ENCODE measurements at places on chromosomes 13 and 19.

DNA sequence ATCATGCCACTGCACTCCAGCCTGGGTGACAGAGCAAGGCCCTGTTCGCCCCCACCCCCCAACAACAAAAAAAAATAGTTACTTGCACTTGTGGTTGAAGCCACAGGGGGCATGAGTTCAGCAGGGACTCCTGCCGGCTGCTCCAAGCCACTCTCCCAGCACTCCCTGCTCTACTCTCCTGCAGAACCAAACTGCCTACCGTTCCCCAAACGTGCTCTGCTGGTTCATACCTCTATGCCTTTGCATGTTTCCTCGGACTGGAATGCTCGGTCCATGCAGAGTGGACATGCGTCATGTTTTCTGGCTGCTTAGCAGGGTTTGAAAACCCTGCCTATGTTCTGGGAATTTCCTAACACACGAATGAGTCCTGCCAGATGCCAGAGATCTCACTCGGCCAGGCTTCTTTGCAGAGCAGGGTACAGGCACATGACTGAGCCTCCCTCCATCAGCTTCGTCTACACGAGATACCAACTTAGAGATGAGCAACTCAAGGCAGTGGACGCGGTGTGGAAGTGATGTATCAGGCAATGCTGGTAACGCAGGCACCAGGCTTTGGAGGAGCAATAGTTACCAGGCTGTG, 8.5 kb upstream of the SLC25A15 start:
- DNase-seq, result no peak

DNA sequence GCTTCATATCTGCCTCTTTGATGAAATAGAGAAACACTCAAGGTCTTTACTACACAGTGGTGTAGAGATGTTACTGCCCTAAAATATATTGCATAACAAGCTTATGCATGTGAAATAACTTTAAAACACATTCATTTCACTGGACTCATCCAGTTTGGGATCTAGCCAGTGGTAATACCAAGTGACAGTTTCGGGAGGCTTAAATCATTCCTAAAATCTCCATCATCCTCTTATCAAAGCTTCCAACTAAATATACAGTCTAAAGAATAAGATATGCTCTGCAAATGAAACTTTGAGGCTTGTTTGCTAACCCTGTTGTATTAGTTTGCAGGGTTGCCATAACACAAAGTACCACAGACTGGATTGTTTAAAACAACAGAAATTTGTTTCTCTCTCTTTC, 52.8 kb downstream of the THSD1 start:
- DNase-seq, result no peak

- no peak for DNase-seq
These were observed 63.3 kb downstream of the MBNL2 start for GRCh38 chr13:97285221-97285955.

- no peak for DNase-seq
These were observed 77.5 kb upstream of the POMP start for GRCh38 chr13:28581451-28581850.

DNA sequence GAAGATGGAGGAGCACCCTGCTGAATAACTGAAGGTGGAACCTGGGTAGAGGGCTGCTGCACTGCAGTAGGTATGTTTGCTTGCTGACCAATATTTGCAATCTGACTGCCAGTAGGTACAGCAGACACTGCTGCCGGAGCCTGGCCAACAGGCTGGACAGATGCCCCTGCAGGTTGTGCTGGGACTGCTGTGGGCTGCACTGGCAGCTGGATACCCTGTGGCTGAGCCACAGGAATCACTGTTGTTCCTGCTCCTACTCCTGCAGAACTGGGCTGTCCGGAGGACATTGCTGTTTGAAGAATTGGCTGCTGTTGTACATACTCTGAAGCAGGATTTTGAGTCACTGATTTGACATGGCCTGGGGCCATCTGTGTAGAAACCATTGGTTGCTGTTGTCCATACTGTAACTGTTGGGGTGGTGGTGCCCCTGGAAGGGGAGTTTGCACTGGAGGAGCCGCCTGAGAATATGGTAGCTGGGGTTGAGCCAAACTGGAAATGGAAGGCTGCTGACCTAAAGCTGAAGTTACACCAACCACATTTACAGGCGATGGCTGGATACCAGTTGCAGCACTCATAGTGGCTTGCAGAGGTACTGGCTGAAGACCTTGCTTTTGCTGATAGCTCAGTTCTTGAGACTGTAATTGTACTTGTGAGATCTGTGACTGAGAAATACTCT, 2.2 kb downstream of the TSC22D1 start:
- DNase-seq, result peak; percentile 38

GRCh38 chr13:106565127-106565775, 2.7 kb downstream of the ARGLU1 start:
- no peak for DNase-seq

GRCh38 chr19:31350693-31351055, 1.4 kb upstream of the TSHZ3 start:
- DNase-seq, result no peak

DNA sequence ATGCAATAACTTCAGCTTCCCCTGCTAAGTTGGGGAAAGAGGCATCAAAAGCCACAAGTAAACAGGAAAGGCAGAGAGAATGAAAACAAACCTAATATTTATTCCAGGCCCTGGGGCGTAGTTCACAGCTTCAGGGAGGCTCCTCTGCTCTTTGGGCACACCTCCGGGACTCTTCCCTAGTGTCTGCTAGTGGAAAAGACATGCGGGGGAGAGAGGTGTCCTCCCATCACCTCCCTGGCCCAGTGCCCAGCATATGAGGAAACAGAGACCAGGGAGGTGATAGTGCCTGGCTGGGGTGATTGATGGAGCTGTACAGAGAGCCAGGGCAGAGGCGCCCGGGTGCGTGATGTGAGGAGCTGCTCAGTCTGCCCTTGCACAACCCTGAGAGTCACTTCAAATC, 71.0 kb downstream of the RASL11A start:
- DNase-seq, result no peak

GRCh38 chr13:43387880-43388279, 364.5 kb downstream of the DNAJC15 start:
- DNase-seq, result no peak

All from NCI-H2081 (cell line).